ENCODE measurements at places on chromosomes 2 and 18.

GRCh38 chr2:6926071-6926732 is 9.0 kb downstream of the RNF144A start:
- no peak for DNase-seq

GRCh38 chr18:62287781-62288664 is 37.1 kb upstream of the TNFRSF11A start:
- no peak for DNase-seq

DNA sequence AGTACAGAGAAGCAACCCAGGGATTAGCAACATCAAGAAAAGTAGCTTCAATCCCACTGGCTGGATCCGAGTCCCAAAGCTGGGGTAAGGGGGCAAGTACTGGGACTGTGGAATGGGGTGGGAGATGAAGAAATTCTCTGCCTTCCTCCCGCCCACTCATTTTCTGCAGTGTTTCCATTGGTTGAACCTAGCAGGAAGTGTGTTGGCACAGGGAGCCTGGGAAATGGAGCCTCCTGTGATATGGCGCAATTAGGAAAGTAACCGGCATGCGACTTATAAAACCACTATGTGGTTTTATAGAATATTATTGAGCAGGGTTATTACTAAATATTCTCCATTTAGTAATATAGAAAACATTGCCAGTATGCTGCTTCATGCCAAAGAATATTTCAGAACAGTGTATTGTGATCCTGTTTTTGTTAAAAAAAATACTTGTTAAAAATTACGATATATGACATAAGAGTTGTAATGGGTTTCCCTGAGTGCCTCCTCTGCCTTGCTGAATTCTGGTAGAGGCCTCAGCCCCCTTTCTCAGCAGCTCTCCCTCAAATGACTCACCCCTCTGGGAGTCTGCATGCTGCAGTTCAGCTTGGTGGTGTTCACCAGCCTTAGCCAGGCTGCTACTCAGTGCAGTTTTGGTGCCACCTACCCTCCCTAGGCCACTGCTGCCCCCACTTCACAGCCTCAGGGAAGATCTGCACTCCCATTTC is 60.5 kb downstream of the HK2 start:
- no peak for DNase-seq

DNA sequence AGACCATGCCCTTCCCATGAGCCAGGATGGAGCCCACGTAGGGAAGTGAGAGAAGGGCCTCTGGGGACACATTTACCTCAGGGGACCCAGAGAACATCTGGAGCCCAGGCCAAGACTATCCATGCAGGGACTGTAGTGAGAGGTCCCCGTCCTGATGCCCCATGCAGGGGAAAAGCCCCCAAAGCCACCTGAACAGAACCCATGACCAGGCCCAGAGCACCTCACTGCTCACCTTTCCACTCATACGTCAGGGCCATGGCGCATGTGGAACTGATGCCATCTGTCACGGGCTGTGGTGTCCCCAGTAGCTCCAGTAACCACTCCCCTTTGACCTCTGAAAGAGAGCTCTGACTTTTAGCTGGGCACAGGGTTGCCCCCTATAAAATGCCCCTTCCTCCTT is 106.5 kb upstream of the TEX51 start:
- DNase-seq, result no peak

DNA sequence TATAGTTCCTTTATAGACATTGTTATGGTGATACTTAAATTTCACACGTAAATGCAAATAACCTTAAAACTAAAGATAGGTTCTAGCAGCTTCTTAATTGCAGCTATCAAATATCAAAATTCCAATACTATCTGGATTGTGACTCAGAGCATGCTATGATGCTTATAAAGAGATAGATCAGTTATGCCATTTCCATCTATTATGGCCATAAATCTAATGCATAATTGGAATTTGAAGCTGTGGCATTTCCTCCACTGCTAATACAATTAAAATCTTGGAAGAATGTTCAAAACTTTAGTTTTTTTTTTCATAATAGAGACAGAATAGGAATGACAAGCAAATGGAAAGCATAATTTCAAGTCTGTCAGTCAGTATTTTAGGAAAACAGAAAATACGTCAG is 220.8 kb upstream of the GALNT5 start:
- no peak for DNase-seq

DNA sequence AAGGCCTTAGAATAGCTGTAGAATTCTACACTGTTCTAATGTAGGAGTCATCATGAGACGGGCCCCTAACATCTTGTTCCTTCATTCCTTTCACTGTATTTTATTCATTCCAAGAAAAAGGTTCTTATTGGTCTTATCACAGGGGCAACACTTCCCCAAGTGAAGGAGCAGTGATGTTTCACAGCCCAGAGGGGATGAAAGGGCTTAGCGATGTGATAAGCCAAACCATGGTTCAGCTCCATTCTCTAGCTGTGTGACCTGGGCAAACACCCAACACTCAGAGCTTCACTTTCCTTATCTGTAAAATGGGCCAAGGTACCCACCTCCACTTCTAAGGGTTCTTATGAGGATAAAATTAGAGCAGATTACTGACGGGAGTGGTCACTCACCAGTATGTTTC is 25.4 kb upstream of the HS6ST1 start:
- DNase-seq, result no peak

- no peak for DNase-seq
Observed at GRCh38 chr2:62733546-62733945, 28.0 kb downstream of the EHBP1 start.

DNA sequence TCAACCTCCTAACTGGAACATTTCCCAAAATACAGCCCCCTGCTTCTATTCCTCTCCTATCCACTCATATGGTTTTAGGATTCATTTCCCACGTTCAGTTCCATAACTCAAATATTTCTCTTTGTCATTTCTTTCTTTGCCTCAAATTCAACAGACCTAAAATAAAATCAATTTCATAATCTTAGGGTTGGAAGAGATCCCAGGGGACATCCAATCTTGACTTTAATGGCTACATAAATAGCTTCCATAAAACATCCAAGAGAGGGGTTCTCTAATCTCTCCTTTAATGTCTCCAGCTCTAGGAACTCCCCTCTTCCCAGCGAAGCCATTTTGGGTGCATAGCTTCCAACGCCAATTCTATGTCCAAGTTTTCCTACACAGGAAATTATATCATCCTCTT is 33.8 kb downstream of the RBKS start:
- DNase-seq, result no peak
